ENCODE measurements at places on chromosomes 7 and 10.

DNA sequence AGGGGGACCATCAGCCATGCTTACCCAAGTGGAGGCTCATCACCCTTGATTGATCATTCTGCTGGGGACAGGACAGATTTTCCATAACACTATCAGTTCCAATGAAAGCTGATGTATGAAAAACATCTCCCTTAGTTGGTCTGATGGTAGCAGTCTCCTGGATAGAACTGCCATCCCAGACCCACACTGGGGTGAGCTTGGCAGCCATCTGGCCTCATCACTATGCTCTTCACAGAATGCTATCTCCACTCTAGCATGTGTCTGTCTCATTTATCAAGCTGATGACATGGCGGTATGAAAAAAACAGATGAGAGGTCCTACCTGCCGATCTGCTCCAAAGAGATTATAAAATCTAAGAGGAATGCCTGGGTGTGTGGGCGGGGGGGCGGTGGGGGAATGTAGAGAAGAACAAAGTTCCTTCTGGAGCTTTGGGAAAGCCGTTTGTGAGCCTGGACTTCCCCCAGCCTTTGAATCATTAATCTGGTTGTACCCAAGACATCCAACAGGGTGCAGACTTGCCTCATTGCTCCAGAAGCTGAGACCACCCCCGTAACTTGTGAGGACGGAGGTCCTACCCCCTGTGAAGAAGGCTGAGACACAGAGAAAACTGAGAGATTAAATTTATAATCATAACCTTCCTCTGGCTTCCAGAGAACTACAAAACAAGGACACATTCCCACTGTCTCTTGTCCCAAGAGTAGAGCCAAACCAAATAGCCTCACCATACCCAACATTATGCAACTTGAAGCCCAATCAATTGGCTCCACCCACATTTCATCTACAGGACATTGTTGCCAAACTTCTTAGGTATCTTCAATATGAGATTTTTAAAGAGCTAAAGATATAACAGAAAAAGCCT, 340.8 kb downstream of the KCNMA1 start:
- no peaks in the 10 kb centered on the region for H3K4me1 ChIP-seq
- H3K27me3 ChIP-seq = no peaks in the 10 kb centered on the region
- no peaks in the 10 kb centered on the region for H3K36me3 ChIP-seq

- peak overlapping the region; percentile 33 for H3K27ac ChIP-seq
- DNase-seq = no peak
- H3K4me3 ChIP-seq = peak overlapping the region; percentile 46
- H3K4me1 ChIP-seq = peaks cover 50% of the 10 kb centered on the region
- H3K27me3 ChIP-seq = peaks cover 88% of the 10 kb centered on the region
Measured at GRCh38 chr7:27155816-27156507, 513 bp downstream of the HOXA7 start.

GRCh38 chr7:51352174-51353100, 35.8 kb upstream of the COBL start:
- no peaks in the 10 kb centered on the region for H3K4me1 ChIP-seq
- no peak for DNase-seq
- H3K27ac ChIP-seq = no peak overlapping the region
- H3K27me3 ChIP-seq = peaks cover 4% of the 10 kb centered on the region

GRCh38 chr7:37508118-37508517, 59.5 kb upstream of the ELMO1 start:
- H3K27ac ChIP-seq = no peak overlapping the region
- no peak for DNase-seq
- H3K36me3 ChIP-seq = no peaks in the 10 kb centered on the region
- H3K4me1 ChIP-seq = no peaks in the 10 kb centered on the region
- no peak overlapping the region for H3K4me3 ChIP-seq

GRCh38 chr7:10634239-10634638, 339.4 kb upstream of the PHF14 start:
- no peaks in the 10 kb centered on the region for H3K36me3 ChIP-seq
- no peaks in the 10 kb centered on the region for H3K4me1 ChIP-seq
- H3K4me3 ChIP-seq = no peak overlapping the region
- no peaks in the 10 kb centered on the region for H3K27me3 ChIP-seq
- DNase-seq = no peak
- H3K27ac ChIP-seq = no peak overlapping the region

DNA sequence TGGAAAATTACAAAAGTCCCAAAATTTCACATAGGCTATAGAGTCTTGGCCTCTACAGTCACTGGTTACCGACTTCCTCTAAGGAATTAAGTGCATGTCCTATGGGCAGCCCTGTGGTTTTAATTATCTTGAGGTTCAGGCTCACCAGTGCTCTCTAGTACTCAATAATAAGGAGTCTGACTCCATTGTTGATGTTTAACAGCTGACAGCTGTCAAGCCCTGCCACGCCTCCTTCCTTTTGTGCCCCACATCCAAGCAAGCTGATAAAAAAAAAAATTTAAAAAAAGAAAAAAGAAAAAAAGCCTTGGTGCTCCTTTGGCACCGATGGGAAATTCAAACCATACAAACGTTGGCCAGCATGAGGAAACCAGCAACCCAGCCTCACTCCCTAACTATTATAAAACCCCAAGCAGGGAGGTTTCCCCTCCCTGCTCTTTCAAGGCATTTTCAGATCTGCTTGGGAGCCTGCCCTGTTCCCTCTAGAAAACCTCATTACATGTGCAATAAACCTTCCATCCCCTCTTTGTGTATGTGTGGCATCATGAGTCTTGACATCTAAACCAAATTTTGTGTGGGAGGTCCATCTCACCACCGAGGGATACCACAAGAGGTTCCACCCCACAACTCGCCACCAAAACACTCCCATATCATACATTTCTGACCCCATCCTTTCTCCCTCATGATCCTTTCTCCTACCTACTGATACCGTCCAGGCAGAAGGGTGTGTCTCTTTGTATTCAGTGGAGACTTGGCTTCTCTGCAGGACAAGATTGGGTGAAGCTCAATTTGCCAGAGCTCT, 70.9 kb upstream of the CCDC71L start:
- no peaks in the 10 kb centered on the region for H3K36me3 ChIP-seq
- DNase-seq = no peak
- H3K27me3 ChIP-seq = no peaks in the 10 kb centered on the region
- H3K27ac ChIP-seq = no peak overlapping the region
- peaks cover 61% of the 10 kb centered on the region for H3K4me1 ChIP-seq

All from activated CD4-positive, alpha-beta memory T cell treated with anti-CD3 and anti-CD28 coated beads for 36 hours (primary cell).